Stimulated activated CD4-positive, alpha-beta T cell treated with anti-CD3 and anti-CD28 coated beads, Interleukin-4, amount 100 ng/mL, for 48 hours (primary cell): ENCODE measurements at places on chromosomes 5 and 9.

DNA sequence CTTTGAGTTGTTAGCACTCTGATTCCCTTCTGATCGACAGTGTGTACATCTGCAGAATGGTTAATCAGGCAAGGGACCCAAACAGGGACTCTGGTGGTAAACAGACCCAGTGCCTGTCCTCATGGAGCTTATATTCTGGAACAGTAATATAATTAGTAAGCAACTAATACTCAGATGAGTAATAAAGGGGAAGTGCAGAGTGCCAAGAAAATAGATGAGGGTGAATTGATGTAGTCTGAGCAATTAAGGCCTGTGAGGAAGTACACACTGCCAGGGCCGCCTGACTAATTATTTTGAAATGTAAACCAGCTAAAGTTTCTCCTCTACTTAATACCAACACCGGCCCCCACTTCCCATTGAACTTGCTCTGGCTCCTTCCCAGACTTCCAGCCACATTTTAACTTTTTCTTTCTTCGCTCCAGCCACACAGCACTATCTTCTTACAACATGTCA, 4.2 kb downstream of the DHX29 start:
- DNase-seq = no peak

DNA sequence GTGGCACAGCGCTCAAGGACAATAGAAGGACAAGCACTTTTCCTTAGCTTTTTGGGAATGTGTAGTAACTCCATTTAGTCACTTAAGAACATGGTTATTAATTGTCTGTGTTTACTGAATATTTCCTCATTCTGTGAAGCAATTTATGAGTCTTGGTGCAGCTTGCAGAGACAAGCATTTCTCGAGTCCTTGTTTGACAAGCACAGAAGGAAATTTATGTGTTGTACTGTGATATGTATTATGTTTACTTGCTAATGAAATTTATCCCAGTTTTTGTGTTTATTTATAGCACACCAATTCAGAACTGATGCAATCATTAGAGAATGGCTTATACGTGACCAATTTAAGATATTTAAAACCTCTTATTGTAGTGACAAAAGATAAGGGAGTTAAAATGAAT, 168.6 kb downstream of the PRELID2 start:
- no peak for DNase-seq

DNA sequence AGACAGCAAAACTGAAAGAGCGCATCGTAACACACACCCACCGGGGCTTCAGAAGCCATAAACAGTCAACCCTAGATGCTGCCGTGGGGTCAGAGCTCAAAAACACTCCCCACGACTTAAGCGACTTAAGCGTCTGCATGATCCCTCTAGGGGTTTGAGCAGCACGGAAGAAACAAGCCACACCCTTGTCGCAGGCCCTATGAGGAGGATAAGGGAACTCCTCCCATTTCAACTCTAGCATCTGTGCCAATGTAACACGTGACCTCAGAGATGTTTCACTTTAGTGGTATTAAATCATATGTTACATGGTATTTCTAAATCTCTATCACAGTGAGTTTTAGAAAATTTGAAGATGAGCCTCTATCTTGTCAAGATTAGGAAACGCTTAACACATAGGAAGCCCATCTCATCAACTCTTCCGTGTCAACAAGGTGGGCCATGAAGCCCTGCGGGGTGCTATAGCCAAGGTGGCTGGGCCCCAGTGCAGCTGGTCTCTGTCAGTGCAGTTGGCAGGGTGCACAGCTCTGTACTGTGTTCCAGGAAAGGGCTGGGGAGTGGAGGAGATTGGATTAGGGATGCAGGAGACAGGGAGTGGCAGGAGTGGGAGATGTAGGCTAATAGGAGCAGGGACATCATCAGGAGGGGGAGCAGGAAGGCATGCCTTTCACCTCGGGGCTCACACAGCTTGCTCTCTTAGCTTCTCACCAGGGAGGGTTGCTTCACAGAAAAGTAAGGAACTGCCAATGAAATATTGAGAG, 33.1 kb downstream of the ZCCHC9 start:
- DNase-seq = no peak

DNA sequence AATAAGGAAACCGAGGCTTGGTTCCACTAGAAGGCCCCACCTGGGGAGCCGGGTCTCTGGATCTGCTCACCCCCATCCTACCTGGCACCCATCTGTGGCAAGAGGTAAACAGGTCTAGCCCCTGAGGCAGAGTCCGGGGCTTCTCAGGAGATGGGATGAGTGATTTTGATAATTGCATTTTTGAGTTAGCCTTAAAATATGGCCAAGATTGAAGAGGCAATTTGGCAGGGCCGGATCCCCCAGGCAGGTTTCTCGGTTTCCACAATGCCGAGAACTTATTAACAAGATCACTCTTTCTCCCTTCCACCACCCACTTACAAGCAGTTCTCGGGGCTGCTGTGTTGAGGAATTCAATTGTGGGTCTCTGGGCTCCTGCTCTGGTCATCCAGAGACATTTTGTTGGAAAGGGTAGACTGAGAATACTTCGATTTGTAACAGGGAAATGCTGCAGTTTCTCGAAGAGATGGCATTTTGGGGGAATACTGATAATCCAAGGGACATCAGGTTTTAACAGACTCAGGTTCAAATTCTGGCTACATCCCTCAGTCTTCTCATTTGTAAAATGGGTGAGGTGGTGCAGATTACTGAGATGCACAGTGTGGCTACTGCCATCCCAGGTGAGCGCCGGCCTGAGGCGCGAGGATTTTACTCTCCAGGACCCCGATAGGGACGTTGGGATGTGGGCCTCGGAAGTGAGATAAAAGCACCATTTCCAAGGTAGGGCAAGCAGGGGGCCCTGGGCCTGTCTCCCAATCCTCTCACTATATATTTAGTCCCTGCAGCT, 194.2 kb downstream of the CDK5RAP2 start:
- no peak for DNase-seq

DNA sequence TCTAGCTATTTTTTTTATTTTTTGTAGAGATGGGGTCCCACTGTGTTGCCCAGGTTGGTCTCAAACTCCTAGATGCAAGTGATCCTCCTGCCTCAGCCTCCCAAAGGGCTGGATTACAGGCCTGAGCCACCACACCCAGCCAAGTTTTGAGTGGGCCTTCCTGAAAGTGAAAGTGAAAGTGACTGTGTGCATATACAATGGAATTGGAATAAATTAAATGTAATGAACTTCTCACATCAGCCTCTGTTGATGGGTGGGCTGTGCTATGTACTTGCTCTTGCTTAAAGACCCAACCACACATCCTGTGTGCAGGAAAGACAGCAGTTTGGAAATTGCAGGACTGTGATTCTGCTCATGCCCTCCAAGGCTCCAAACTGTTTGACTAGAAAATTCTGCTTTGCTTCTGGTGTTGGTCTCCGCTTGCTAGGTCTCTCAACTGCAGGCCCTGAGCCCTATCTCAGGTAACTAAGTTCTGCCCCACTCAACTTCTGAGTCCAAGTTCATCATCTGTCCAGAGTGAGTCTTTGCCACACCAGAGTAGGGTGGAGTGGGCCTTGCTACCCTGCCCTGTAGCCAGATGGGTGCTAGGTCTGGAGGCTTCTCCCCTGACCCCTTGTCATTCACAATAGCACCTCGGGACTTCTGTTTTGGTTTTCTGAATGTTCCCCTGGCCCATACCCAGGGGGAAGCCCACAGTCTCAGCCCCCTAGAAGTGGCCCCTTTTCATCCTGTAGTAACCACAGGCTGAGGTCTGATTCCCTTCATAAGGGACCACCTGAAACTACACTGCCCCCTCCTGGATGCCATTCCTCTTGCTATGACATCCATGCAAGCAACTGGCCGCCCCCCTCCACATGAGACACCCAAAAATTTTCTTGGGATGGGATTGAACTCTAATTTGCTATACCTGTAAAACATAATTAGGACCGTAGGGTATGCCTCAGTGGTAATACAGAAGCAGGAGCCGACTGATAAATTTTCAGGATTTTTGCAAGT, 36.5 kb upstream of the RAD23B start:
- no peak for DNase-seq

GRCh38 chr5:13188371-13188770, 756.1 kb downstream of the DNAH5 start:
- DNase-seq = no peak

DNA sequence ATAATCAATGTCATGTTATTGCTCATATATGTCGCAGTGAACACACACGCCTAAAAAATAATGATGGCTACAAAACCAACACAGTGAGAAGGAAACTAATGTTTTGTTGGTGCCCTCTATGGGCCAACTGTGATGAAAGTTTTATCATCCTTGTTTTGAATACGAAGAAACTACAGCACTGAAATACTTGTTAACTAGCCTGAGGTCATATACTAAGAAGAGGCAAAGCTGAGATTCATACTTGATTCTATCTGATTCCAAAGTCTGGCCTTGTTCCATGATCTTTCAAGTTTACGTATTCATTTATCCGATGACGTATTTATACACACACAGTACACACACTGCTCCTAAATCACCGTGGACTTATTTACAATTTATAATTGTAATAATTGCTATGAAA, 16.1 kb upstream of the DRD1 start:
- DNase-seq = no peak
